ENCODE measurements at places on chromosomes 4 and X. TPM values are rescaled to one million over a fixed set of nuclear protein-coding genes. Genes with fewer than 3 reads are reported as not detected.

RAB9B gene
- 36.2 TPM for total RNA-seq

RBM46 gene
- not detected for total RNA-seq

PCDH18 gene
- total RNA-seq, result 95.8 TPM

PCDH10 gene
- 3.6 TPM for total RNA-seq

GRIA2 gene
- 8.9 TPM for total RNA-seq

EVC2 gene
- total RNA-seq, result 9.7 TPM

RBMXL3 gene
- not detected for total RNA-seq

MAP7D2 gene
- 0.72 TPM for total RNA-seq

MCF2 gene
- total RNA-seq, result not detected

VCX gene
- total RNA-seq, result not detected

RNF4 gene
- 35.7 TPM for total RNA-seq

GATA1 gene
- 0.41 TPM for total RNA-seq

VCX3B gene
- total RNA-seq, result not detected

ASB12 gene
- 5.7 TPM for total RNA-seq

EFHC2 gene
- total RNA-seq, result 1.9 TPM

KLHL13 gene
- 90.3 TPM for total RNA-seq

PROM1 gene
- 39.4 TPM for total RNA-seq

POLN gene
- total RNA-seq, result 7.6 TPM

- DNase-seq, result no peak
These were observed 107.3 kb upstream of the RAI2 start for GRCh38 chrX:17968367-17968766.

DNA sequence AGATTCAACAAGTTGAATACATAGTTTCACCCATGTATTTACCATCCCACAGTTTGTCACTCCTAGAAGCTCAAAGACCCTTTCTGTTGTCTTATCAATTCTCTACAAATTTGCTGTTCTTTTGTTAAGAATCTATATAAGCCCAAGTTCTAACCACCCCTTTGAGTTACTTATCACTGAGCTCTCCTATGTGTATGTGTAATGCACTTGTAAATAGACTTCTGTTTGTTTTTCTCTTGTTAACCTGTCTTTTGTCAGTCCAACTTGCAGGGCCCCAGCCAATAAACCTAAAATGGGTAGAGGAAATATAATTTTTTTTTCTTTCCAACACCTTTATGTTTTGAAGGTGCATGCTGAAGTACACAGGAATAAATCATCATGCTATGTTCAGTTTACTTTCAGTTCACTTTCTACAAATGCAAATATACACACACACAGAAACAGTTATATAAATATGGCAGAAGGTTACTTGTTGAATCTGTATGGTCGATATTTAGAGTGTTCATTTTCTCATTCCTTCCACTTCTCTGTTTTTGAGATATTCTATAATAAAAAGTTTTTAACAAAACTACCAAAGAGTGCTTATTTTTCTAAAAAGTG lies 22.3 kb upstream of the CLOCK start:
- DNase-seq, result no peak

GRCh38 chrX:100635040-100635439 lies 1.6 kb downstream of the TSPAN6 start:
- DNase-seq, result no peak

- DNase-seq, result peak; percentile 1
These were observed 111.6 kb downstream of the BTC start for GRCh38 chr4:74682567-74683359.

DNA sequence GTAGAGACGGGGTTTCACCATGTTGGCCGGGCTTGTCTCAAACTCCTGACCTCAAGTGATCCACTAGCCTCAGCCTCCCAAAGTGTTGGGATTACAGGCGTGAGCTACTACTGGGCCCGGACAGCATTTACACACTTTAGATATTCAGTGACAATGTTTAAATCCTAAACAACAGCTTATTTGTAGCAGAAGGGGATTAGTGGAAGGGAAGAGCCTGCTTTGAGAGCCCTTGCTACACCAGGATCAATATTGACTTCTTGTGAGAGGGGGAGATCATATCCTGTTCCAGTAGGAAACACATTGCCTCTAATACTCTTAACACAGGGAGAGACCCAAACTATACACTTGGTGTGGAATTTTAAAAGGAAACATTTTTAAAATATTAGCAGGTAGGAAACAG lies 7.1 kb downstream of the MGST2 start:
- no peak for DNase-seq

GRCh38 chrX:18861511-18861910 lies 122.4 kb downstream of the PHKA2 start:
- no peak for DNase-seq

- DNase-seq, result no peak
These were observed 19.1 kb downstream of the BCOR start for GRCh38 chrX:40078489-40079227.

DNA sequence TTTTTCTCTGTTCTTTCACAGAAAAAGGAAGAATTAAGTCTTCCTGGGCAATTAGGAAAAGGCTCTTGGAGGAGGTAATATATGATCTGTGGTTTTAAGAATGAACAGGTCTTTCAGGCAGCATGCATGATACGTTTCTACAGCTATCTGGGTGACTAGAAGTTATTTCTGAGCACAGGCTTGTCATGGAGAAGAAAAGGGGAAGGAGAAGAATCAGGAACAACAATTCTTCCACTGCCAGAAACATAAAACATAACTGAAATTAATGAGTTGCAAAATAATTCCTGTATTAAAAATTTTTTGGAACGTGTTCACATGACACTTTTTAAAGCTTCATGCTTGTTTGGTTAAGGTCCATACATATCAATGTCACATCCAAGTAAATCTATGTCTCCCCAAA lies 17.7 kb upstream of the STIM2 start:
- no peak for DNase-seq

- peak; percentile 74 for DNase-seq
These were observed at the start of gene SRPK3 for GRCh38 chrX:153780678-153781427. SRPK3 (plus strand) TSS chrX:153781041; CDS start chrX:153781087, 46 bp downstream.

GRCh38 chr4:176902710-176903323 lies 110.1 kb upstream of the VEGFC start:
- no peak for DNase-seq

DNA sequence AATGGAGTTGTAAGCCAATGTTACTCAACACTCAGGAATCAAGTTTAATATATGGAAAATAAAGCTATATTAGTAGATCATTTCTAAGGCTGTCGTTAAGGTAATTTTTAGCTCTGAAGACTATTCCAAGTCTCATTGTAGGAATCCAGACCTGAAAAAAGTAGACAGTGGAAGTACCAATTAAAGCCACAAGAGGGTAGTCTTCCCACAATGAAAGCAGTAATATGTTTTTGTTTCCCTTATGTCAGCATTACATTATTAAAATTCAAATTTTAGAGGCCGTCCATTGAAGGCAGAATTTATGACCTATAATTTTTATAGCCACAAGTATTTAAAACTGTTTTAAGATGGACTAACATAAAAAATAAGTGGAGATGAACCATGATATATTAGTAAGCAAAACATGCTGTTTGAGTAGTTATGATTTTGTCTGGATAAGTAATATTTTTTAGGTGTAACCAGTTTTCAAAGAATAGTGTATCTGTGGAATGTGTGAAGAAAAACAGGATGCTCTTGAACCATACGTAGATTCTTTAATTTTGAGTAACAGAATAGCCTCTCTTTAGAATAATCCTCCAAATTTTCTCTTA lies 372.6 kb upstream of the TECRL start:
- DNase-seq, result peak; percentile 62

GRCh38 chrX:151987108-151987507 lies 12.6 kb upstream of the GABRE start:
- DNase-seq, result no peak

DNA sequence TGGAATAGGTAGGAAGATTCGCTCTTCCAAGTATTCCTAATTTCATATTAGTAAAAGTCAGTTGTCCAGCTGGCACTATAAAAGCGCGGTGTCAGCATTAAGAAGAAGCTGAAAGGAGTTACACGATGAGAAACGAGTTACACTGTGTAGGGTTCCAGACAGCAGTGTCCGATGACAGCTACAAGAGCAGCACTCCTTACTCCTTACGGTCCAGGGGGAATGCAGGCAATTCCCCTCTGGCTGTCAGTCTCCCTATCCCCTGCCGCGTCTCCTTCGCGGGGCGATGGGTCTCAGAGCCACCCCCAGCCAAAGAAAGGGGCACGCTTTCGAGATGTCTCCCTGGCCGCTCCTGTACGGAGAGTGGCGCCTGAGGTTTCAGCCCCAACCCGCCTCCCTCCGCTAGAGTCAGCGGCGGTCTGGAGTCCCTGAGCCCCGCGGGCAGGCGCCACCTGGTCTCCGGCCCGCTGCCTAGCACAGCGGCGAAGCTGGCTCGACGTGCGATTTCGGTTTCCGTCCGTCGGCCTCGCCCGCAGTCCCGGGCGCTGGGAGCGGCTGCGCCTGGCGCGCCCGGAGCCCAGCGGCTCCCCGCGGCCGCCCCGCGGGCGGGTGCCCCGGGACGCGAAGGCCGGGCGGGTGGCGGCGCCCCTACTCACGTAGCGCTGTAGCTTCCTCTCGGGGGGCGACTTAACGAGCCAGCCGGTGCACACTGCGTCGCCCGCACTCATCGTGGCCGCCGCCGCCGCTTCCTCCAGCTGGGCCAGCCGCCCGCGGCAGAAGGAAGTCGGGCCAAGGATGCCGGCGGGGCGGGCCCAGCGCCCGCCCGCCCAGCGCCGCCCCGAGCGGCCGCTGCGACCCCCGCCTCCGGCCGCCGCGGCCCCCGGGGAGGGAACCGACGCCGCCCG lies at the start of gene GAB3:
Gene GAB3, minus strand, starts transcription at position 777 of the 902 bp plus-strand sequence. Its CDS starts 52 bp downstream, at position 725.
- peak; percentile 32 for DNase-seq

GRCh38 chr4:13233755-13234154 lies 250.4 kb downstream of the RAB28 start:
- DNase-seq, result no peak

DNA sequence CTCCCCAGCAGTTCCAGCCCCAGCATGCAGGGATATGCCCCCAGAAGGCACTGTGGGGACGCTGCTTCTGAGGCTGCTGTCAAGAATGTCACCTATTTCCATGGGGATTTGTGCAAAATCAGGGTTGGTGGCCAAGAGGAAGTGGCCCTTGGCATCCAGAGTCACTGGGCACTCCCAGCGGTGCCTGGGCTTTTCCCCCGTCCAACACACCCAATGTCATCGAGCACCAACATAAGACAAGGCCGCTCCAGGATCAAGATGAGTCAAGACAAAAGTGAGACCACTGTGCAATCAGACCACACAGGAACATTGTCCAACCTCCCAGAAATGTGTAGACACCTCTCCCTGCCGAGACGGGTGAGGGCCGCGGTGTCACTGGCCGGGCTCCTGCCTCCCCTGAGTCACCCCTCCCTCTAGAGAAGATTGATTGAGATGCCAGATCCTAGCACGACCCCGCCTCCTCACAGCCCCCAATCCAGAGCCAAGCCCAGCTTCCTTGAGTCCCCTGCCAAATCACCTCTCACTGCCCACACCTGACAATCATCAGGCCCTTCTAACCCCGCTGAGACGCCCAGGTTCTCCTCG lies 194.3 kb downstream of the AFAP1 start:
- no peak for DNase-seq

GRCh38 chr4:9812501-9813340 lies 31.3 kb downstream of the DRD5 start:
- DNase-seq, result no peak

GRCh38 chr4:28391877-28392276 lies 1531.2 kb downstream of the STIM2 start:
- no peak for DNase-seq

DNA sequence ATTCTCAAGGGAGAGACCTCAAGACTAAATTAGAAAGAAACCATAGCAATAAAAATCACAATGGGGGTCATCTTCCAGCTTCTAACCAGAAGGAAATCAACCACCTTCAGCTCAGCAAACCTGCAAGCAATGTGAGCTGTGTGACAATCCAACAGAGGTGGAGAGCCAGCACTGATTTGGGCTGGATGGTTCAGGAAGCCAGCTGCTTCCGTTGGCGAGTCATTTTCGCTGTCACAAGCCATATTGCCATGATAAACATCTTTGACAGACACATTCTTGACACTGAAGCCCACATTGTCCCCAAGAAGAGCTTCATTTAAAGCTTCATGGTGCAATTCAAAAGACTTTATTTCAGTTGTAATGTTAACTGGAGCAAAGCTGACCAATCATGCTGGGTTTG lies 22.7 kb downstream of the F8A1 start:
- no peak for DNase-seq

DNA sequence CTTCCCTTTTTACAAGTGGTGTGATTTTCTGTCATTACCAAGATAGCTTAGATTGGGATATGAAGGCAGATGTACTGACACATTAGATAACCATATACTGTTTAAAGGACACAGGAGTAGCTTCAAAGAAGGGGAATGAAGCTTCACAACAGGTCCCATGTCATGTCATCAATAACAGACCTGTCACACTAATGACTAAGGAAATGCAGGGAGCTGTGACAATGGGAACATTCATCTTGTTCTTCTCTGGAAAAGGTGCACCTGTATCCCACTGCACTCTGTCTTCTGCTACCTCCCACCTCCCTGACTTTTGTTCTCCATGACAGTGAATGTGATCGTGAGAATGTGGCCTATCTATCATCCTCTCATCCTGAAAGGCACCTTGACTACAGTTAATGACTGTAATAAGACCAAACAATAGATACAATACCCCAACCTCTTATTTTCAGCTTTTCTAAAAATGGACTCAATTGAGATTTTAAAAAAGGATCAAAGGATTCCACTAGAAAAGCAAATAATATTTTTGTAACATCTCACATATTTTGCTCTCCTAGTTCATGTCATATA lies 472.5 kb downstream of the STPG2 start:
- DNase-seq, result no peak

GRCh38 chr4:15162046-15162445 lies 159.8 kb downstream of the CPEB2 start:
- DNase-seq, result no peak

- DNase-seq, result no peak
These were observed 190.9 kb upstream of the MAB21L2 start for GRCh38 chr4:150391052-150391451.

DNA sequence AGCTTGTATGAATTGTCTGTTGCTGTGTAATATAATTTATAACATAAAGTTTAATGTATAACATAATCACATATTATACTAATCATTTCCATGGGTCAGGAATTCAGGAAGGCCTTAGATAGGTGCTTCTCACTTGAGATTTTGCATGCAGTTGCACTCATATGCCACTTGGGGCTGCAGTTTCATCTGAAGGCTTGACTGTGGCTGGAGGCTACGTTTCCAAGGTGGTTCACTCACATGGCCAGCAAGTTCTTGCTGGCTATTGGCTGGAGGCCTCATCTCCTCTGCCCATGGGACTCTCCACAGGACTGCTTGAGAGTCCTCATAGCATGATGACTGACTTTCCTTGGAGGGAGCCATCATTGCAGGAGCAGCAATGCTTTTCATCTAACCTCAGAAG lies 53.4 kb upstream of the STX18 start:
- no peak for DNase-seq

GRCh38 chrX:4225086-4225485 lies 511.6 kb upstream of the PRKX start:
- no peak for DNase-seq

- peak; percentile 55 for DNase-seq
These were observed 723 bp downstream of the WDFY3 start for GRCh38 chr4:84965553-84966381.
